Activated CD4-positive, alpha-beta T cell treated with anti-CD3 and anti-CD28 coated beads for 48 hours (primary cell): ENCODE measurements at places on chromosomes 3 and 15.

DNA sequence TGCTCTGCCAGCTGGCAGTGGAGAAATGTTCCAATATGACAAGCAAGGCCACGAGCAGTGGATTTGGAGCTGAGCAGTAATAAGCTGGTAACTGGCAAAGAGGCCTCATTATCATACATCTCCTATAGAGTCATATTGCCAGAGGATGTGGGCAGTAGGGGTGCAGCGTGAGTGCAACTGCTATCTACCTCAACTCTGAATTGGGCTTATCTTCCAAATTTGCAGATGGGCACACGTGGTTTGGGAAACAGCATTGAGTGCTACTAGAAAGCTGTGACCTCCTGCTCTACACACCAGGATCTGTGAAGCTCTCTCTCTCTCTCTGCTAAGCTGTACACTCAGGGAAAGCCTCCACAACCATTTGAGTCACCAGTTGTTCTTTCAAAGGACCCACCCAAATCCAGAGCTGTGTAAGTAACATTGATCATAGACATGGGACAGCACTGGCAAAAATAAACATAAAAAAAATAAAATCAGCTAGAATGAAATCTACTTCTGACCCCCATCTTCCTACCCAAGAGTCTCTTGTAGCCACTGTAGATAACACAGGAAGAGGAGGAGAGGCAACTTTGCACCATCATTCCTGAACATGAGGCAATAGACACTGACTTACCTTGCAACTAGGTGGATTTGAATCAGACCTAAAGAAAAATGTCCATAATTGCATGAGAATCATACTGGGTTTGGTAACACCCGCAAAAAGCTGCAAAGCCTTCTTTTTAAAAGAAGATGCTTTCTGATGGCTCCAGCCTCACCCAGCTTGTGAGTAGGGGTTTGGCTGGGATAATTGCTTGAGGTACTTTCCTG is 82.9 kb upstream of the THBS1 start:
- DNase-seq, result no peak

DNA sequence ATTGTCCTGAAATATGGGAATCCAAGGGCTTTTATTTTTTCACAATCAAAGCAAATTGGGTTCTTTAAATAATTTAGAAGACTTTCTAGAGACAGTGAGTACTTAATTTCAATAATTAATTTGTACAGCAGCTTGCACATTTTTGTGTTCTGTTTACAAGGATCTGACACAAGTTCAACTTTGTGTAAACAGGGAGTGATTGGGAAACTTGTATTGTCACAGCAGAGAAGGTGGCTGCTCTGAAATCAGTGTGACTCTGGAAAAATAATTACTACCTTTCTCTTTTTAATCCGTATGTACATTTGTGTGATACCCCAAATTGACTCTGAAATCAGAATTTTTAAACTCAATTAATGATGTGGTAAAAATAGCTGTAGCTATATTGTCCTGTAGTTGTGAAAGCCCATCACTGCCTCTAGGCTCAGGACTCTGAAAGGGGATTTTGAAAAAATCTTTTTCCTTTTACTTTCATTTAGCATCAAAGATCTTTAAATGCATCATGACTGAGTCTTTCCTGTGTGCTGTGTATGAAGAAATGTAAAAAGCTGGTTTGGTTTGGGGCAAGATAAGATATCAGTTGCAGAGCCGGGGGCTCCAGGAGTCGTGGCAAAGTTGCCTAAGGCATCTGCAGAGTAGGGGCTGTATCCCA is 45.1 kb downstream of the MFSD1 start:
- no peak for DNase-seq

- DNase-seq, result no peak
These were observed 22.8 kb downstream of the PLS1 start for GRCh38 chr3:142618917-142619461.

- DNase-seq, result no peak
These were observed 348.6 kb upstream of the CDIN1 start for GRCh38 chr15:36230776-36231175.

DNA sequence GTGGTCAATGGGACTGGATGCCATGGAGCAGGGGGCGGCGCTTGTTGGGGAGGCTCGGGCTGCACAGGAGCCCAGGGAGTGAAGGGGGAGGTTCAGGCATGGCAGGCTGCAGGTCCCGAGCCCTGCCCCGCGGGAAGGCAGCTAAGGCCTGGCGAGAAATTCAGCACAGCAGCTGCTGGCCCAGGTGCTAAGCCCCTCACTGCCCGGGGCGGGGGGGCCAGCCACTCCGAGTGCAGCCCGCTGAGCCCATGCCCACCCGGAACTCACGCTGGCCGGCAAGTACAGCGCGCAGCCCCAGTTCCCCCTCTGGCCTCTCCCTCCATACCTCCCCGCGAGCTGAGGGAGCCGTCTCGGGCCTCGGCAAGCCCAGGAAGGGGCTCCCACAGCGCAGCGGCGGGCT is 11.3 kb downstream of the KLHDC8B start:
- no peak for DNase-seq

GRCh38 chr3:196639483-196640296 is at the start of gene NRROS:
NRROS (plus strand) TSS chr3:196639694; CDS start chr3:196654540, 14,846 bp downstream.
- DNase-seq, result peak; percentile 80
